ENCODE measurements at places on chromosomes 1 and 21. TPM values are rescaled to one million over a fixed set of nuclear protein-coding genes. Genes with fewer than 3 reads are reported as not detected.

C4BPA gene
- total RNA-seq: not detected

IL20 gene
- not detected for total RNA-seq

PLEKHA6 gene
- total RNA-seq: 0.52 TPM

NUCKS1 gene
- 117 TPM for total RNA-seq

WNT3A gene
- total RNA-seq: not detected
